Central memory CD4-positive, alpha-beta T cell (primary cell): ENCODE measurements at places on chromosomes 12 and 14.

- DNase-seq: no peak
Measured at GRCh38 chr12:19220852-19221466, 91.4 kb downstream of the PLEKHA5 start.

DNA sequence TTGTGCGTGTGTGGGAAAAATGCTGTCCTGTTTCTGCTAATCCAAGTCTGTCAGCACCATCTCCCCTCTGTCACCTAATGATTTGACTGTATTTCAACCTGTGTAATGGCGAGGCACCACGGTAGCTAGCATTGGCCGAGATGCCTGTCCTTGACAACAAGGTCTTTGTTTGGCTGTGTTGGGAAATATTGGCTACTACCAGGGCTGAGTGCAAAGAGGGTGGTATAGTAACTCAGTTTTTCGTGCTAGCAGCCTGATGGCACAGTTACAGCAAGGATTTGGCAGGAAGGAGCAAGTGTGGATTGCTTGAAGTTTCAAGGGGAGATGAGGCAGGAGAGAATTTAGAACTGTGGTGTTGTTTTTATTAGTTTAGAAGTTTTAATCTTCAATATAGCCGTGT is 440.3 kb upstream of the RGS6 start:
- no peak for DNase-seq

- DNase-seq: no peak
Measured at GRCh38 chr12:16857456-16857923, 251.5 kb upstream of the LMO3 start.

DNA sequence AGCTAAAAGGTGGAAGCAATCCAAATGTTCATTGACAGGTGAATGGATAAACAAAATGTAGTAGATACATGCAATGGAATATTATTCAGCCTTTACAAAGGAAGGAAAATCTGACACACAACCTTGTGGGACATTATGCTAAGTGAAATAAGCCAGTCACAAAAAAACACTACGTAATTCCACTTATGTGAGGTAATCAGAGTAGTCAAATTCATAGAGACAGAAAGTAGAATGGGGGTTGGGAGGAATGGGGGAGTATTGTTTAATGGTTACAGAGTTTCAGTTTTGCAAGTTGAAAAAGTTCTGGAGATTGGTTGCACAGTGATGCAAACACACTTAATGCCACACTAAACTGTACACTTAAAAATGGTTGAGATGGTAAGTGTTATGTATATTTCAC is 62.8 kb downstream of the LIN52 start:
- DNase-seq: no peak

GRCh38 chr12:79548610-79548924 is 142.2 kb downstream of the PAWR start:
- DNase-seq: no peak
